Glutamatergic neuron (in vitro differentiated cells): ENCODE measurements at places on chromosomes 3 and 15. TPM values are rescaled to one million over a fixed set of nuclear protein-coding genes. Genes with fewer than 3 reads are reported as not detected.

DNA sequence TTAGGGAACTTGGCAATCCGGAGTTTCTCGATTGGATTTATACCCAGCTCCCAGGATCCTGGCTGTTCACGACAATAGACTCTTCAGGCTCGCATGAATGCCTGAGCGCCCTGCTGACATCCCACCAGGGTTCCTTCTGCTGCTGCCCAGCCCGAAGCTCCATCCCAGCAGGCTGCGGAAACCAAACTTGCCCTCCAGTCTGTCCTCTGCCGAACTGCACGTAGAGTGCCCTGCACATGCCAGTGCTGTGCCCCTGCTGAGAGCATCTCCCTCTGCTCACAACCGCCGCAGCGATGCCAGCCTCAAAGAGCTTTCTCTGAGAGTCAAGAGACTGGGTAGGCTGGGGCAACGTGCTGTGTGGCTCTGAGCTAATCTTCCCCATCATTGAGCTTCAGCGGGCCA, 6.9 kb downstream of the ADAMTS7 start:
- DNase-seq: no peak

DNA sequence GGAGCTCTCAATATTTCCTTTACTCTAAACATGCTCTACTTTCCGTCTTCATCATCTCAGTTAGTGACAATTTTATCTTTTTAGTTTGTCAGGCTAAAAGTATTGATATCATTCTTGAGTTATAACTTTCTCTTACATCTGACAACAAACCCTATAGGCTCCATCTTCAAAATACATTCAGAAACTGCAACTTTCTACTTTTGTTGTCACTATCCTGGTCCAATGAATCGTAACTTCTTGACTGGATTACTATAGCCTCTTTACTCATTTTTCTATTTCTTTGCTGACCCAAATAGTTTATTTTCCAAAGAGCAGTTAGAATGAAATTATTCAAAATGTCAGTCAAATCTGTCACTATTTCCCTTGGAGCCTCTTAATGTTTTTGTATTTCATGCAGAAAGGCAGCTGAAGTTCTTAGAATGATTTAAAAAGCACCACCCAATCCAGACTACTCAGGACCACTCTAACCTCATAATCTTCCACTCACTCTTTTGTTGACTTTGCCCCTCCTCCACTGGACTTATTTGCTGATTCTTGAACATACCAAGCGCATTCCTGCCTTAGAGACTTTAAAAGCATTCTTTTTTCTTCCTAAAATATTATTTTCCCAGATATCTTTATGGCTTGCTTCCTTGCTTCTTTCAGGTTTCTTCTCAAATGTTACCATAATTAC, 119.9 kb upstream of the CBLB start:
- no peak for DNase-seq

DNA sequence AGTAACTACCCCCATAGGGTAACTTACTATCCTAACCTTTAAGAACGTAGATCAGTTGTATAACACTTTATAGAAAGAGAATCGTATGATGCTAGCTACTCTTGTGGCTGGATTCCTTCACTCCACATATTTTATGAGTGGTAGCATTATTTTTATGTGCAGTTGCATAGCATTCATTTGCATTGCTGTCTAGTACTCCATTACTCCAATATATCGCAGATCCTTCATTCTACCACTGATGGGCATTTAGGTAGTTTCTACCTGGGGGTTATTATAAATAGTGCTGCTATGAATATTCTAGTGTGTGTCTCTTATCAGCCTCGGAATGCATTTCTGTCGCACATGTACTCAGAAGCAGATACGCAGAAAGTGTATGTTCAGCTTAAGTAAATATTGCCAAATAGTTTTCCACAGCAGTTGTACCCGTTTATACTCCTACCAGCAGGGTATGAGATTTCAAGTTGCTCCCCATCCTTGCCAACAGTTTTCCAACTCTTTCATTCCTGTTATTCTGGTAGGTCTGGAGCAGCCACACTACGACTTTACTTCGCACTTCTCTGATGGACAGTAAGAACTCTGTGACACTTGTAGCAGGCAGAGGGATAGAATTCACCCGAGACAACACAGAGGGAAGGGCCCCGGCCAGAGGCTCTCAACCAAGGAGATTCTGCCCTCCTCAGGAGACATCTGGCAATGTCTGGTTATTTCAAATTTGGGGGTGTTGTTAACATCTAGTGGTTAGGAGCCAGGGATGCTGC, 9.8 kb upstream of the VGLL4 start:
- DNase-seq: no peak

SPTSSB gene
- 1.9 TPM for total RNA-seq

SLC9C1 gene
- not detected for total RNA-seq

CRABP1 gene
- 314 TPM for total RNA-seq

IL20RB gene
- total RNA-seq: 1.8 TPM
